HFFc6 (cell line): ENCODE measurements at places on chromosomes 4 and X. TPM values are rescaled to one million over a fixed set of nuclear protein-coding genes. Genes with fewer than 3 reads are reported as not detected.

Gene TKTL1
- not detected in 3 replicates for total RNA-seq

GRCh38 chr4:185582651-185583400 is 47.5 kb upstream of the PDLIM3 start:
- no peak for DNase-seq

Gene RASGEF1B
- total RNA-seq, result not detected in 3 replicates

Gene SMIM43
- 0.76 and 1.5 TPM in 2 replicates for total RNA-seq

Gene PLAC8
- 2.3 to 7.4 TPM (median 6.6 TPM) in 3 replicates for total RNA-seq

DNA sequence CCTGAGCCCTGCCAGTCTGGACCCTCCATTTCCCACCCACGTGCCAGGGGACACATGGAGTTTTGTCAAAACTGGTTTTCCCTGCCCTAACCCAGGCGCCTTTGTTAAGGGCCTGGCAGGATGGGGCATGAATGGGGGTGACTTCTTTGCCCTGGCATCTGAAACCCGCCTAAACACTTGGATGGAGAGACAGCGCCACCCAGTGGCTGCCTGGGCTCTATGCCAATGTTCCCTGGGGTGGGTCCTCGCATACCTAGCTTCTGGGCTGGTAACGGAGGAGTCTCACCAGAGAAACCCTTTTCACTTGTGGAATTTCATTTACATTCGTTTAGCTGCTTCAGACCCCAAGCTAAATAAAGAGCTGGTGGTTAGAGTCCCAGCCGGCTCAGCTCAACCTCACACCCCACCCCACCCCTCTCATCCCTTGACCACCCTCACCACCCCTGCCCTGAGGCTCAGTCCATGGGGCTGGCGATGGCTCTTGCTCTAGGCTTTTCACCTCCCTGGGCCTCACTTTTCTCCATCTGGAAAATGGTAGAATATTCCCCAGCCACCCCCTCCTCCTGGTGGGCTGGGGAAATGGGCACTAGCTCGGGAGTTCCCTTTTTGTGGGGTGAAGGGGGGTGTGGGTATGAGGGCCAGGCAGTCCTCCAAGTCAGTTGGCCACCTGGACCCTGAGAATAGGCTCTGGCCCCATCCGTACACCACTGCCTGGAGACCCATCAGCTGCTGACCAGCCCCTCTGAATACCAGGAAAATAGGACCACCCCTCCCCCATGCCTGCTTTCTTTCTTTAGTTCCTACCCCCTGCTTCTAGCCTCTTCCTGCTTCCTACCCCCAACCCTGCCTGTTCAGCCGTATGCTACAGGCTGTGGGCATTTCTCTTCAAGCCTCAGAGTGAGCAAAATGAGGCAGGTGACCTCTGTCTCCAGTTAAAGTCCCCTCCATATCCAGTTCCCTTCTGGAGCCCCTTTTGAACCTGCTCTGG is 57.1 kb upstream of the PJA1 start:
- peak; percentile 25 for DNase-seq

Gene RAB9B
- total RNA-seq, result 0.18 to 0.40 TPM (median 0.28 TPM) in 3 replicates

Gene VEGFD
- not detected in 3 replicates for total RNA-seq

GRCh38 chr4:41620594-41621256 is 82.8 kb downstream of the LIMCH1 start:
- no peak for DNase-seq

Gene IL15
- total RNA-seq, result 1.5 to 3.8 TPM (median 2.1 TPM) in 3 replicates

Gene DMD
- 5.8 to 7.0 TPM (median 5.8 TPM) in 3 replicates for total RNA-seq

DNA sequence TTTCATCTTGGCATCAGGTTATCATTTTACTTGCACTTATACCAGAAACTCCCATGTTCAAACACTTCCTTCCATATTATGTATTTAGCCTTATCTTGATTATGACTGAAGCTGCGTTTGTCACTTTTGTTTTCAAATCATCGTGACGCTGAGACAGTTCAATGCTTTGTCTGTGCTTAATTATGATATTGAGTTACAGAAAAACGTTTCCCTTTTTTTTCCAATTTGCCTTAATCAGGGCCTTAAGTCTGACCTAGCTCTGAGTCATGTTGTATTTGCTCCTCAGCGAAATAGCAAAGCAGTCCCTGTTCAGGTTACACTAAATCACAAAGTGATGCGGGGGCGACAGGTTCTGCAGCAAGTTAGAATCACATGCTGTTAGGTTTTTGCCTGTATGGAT is 254.7 kb downstream of the AFF2 start:
- DNase-seq, result no peak

- DNase-seq, result no peak
These were observed 128.1 kb upstream of the HPF1 start for GRCh38 chr4:169885893-169886292.

Gene P2RY4
- not detected in 3 replicates for total RNA-seq

Gene SORBS2
- 0.78 to 2.8 TPM (median 2.4 TPM) in 3 replicates for total RNA-seq

Gene IDUA
- 21.8 to 39.8 TPM (median 31.1 TPM) in 3 replicates for total RNA-seq

DNA sequence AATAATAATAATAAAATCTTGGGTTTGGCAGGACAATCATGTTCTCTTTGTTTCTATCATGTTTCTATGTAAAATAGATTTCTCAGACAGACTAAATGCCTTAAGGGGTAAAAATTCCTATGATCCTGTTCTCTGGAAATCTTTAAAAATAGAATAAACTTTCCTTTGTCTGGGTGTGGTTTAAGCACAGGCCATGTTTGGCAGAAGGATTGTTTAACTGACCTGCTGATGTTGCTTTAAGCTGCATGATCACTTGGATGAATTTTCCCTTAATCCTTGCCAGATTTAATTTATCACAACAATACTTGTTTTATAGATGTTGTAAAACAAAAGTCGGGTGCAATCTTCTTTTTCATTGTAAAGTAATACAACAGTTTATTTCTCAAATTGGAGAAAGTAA is 341.7 kb upstream of the FAT1 start:
- DNase-seq, result no peak

- DNase-seq, result no peak
These were observed 104.7 kb upstream of the MID1 start for GRCh38 chrX:10725071-10725470.

DNA sequence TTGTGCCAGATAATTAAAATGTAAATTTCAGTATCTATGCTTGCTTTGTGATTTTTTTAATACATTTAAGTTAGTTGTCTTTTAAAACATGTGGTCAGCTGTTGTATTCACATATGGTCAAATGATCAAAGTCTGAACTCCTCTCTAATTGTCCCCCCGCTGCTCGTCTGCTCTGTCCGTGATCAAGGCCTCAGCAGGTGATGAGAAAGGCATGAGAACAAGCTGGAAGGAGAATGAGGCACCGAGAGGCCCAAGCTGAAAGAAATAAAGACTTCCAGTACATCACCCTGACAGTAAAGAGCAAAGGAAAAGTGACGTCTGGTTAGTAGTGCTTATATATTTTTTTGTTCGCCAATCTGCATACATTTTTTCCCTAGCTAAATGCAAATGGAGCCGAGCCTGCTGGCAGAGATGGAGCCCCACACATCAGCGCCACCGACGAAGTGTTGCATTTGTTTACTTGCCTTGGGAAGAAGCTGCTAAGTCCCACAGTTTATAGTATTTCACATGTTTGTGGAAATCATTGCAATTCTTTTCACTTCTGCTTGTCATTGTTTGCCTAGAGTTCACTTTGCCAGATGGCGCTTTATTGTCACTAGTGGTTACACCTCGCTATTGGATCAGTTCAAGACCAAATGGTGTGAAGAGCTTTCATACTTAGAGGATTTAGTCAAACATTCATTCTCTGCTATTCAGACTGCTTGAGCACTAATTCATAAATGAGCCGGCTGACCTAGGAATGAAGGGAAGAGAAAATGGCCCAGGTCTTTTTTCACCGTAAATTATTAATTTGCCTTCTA is 181.5 kb downstream of the ZIC3 start:
- DNase-seq, result no peak

- DNase-seq, result no peak
These were observed 125.2 kb downstream of the STIM2 start for GRCh38 chr4:26985873-26986272.

- no peak for DNase-seq
These were observed 94.9 kb downstream of the LARP1B start for GRCh38 chr4:128155874-128156456.

DNA sequence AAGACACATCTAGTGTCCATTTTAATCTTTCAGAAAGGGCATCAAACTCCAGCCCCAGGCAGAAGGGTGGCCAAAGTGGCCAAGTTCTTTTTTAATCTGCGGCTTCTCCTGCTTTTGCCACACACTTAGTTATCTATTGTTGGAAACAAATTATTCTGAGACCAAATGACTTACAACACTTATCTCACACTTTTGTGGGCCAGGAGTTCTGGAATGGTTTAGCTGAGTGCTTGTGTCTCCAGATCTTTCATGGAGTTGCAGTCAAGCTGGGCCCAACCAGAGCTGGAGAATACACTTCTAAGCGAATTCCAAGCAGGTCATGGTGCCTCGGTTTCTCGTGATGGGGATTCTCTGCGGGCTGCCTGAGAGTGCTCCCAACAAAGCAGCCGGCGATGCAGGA is 4.0 kb downstream of the TXK start:
- no peak for DNase-seq

Gene FAM114A1
- total RNA-seq, result 170 to 193 TPM (median 176 TPM) in 3 replicates

DNA sequence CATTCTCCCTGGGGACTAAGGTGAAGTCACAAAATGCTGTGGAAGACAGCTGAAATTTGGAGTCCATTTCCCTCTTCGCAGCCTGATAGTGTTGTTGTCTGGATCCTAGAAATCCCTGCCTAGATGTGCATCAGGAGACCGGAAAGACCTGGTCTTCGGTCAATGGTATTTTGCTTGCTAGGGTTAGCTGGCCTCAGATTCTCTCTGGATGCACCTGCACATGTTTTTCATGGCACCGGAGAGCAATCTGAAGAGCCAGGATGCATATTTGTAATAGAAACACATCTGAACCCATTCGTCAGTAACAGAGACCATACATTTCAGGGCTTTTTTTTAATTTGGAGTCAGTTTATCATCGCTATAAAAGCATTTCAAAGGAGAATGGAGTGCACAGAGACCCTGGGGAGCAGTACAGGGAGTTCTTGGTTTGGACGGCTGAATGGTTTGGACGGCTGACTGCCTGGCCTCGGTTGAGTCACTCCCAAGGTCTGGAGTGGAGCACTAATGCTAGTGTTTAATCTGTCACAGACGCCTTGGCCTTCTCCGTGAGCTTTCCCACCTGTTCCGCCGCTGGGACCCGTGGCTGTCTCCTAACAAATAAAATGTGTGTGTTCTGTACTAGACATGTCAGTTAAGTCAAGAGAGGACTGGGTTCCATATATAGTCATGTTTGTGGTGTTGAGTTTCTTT is 7.5 kb upstream of the PDLIM3 start:
- DNase-seq, result no peak

Gene AVPR2
- not detected in 2 replicates for total RNA-seq
